ENCODE measurements at places on chromosomes 1 and 21.

GRCh38 chr1:212960932-212961331 lies 10.6 kb downstream of the VASH2 start:
- DNase-seq: no peak

- DNase-seq: no peak
These were observed 83.3 kb upstream of the COL24A1 start for GRCh38 chr1:86239894-86240293.

- DNase-seq: no peak
These were observed 250.6 kb downstream of the TM2D1 start for GRCh38 chr1:61474269-61474817.

GRCh38 chr21:43369124-43369523 lies 57.8 kb downstream of the SIK1 start:
- no peak for DNase-seq

GRCh38 chr1:3831689-3832088 lies 25.3 kb downstream of the CEP104 start:
- DNase-seq: no peak

DNA sequence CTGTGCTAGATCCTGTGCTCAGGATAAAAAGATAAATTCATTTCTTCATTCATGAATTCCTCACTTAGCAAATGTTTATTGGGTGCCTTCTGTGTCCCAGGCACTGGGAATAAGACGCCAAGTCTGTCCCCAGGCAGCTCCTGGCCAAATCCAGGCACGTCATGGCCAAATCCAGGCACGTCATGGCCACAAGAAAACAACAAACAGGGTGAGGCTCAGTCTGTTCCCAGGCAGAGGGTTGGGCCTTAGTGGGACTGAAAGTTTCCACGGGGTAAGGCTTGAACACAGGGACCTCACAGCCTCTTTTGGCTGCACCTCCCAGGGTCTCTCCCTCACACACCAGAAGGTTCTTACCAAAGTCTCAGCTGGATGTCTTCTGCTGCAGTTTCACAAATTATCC lies 95.7 kb downstream of the PAX7 start:
- DNase-seq: no peak

GRCh38 chr1:112395256-112395820 lies 676 bp upstream of the CTTNBP2NL start:
- no peak for DNase-seq

DNA sequence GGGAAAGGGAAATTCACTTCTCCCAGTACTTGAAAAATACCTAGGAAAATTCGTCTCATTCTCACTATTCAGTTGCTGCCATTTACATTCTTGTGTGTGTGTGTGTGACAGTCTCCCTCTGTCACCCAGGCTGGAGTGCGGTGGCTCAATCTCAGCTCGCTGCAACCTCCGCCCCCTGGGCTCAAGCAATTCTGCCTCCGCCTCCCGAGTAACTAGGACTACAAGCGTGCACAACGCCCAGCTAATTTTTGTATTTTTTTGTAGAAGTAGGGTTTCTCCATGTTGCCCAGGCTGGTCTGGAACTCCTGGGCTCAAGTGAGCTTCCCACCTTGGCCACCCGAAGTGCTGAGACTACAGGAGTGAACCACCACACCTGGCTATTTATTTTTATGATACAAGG lies 1.2 kb downstream of the SNAPIN start:
- no peak for DNase-seq

DNA sequence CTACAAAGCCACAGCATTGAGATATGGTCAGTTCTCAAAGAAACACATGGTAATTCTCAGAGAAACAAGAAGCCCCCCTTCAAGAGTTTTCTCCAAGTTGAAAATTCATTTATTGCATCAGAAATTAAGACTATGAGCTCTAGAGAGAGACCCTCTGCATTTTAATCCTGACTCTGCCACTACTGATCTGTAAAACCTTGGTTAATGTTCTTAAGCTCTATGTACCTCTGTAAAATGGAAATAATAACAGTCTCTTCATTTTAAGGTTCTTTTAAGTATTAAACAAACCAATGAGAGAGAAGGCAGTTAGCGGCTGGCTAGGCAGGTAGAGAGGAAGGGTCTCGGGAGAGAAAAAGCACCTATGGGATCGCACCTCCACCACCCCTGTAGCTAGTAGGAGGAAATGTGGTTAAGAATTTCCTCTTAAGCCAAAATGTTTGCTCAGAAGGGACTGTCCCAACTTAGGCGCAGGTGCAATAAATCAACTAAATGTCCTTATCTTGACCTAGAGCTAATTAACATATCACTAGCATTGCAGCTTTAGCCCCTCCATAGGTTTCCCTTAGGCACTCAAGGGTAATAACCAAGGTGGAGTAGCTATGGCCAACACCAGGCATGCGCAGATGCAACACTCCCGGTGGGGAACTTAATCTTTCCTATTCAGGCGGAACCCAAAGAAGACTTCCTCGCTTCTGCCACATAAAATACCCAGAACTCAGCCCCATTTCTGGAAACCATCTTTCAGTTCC lies 1685.4 kb downstream of the MRPL39 start:
- DNase-seq: no peak

GRCh38 chr1:170071378-170071777 lies 3.1 kb downstream of the KIFAP3 start:
- no peak for DNase-seq

- DNase-seq: no peak
These were observed 236.9 kb upstream of the NRIP1 start for GRCh38 chr21:15301736-15302135.

GRCh38 chr1:107255469-107255868 lies 114.6 kb downstream of the NTNG1 start:
- DNase-seq: no peak

DNA sequence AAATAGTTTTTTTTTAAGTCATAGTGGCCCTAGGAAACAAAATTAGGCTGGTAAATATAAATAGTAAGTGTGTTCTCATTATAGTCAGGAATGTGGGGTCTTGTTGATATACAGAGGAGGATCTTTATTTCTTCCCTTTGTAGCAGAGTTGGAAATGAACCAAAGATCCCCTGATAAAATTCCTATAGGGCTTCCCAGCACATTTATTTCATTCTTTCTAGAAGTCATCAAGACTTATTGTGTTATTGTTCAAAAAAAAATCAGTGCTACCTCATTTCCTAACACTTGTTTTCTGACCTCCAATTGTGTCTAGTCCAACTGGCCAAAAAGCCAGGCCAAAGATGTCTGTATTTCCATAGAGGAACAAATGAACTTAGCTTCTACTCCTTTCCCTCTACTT lies 7.6 kb upstream of the PLEKHO1 start:
- no peak for DNase-seq

GRCh38 chr1:172069534-172069933 lies 228.2 kb downstream of the DNM3 start:
- DNase-seq: no peak

DNA sequence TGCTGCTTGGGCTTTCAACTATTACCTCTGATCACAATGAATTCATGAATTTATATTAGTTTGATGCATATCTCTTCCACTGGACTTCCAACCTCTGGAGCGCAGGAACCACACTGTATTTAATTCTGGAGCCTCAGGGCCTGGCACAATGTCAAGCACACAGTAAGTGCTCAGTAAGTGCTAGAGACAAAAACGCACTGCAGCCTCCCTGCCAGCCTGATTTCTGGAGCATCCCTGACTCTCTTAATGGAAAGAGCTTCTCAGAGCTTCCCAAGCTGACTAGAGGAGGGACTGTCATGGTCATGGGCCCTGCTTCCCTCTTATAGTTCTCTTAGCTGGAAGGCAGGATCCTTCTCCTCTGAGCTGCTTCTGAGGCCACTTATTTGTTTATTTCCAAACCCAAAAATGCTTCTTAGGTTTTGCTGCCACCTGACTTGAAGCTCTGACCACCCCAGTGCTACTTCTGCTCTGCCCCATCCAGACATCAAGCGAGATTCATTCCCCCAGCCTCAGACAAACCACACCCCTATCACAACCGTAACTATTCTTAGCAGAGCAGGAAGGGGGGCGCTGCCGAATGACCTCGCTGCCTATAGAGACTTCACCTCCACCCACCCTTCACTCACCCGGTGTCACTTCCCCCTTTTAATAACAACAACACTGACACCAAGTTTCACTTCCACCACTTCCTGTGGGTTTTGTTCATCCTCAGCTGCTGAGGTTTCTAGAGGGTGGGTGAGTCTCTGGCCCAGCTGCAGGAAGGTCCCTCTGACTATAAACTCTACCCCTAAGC lies 33.6 kb downstream of the NUAK2 start:
- DNase-seq: peak; percentile 69

DNA sequence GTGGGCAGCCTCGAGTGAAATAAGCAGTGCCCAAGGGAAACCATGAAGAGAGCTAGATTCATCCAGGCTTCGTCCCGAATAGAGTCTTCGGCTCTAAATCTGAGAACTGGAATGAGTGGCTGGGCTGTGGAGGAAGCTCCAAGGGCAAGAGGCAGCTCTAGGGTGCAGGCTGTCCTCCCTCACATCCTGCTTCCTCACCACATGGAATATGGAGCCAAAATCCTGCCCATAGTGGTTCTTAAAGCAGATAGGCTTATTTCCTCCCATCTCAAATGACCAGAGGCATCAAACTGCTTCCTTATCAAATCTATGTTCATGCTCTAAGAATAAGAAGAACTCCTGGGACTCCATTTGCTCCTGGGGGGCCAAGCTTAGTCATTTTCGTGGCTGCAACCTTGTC lies 2.5 kb downstream of the IL24 start:
- no peak for DNase-seq

GRCh38 chr1:98369463-98369862 lies 292.1 kb upstream of the SNX7 start:
- DNase-seq: no peak

DNA sequence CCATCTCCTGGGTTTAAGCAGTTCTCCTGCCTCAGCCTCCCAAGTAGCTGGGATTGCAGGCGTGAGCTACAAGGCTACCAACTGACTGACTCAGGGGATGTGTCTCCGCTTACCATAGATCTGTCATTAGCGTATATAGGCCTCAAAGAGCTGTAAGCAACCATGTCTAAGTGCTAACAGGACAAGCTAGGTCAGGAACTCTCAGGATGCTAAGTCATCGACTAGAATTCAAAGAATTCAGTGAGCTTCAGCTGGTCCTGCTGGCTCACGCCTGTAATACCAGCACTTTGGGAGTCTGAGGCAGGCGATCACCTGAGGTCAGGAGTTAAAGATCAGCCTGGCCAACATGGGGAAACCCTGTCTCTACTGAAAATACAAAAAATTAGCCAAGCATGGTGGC lies 29.5 kb downstream of the CAPN2 start:
- no peak for DNase-seq

DNA sequence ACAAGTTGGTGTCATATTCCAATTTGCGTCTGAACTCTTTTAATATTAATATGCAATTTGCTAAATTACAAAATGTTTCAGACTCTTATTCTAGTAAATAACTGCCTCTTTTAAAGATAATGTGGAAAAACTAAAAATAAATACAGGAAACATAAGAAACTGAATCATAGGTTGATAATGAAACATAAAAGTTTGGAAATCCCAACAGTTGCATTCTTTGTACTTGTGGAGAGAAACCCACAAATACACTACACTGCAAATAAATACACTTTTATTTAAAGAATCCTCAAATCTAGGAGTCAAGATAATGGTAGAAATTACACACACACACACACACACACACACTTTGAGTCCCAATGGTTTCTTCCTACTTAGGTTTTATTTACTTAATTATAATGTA lies 5.2 kb downstream of the BRINP3 start:
- no peak for DNase-seq
